ENCODE measurements at places on chromosomes 6 and 20.
A peak's percentile ranks its signal among the peaks of the same experiment; 100 is the strongest.

DNA sequence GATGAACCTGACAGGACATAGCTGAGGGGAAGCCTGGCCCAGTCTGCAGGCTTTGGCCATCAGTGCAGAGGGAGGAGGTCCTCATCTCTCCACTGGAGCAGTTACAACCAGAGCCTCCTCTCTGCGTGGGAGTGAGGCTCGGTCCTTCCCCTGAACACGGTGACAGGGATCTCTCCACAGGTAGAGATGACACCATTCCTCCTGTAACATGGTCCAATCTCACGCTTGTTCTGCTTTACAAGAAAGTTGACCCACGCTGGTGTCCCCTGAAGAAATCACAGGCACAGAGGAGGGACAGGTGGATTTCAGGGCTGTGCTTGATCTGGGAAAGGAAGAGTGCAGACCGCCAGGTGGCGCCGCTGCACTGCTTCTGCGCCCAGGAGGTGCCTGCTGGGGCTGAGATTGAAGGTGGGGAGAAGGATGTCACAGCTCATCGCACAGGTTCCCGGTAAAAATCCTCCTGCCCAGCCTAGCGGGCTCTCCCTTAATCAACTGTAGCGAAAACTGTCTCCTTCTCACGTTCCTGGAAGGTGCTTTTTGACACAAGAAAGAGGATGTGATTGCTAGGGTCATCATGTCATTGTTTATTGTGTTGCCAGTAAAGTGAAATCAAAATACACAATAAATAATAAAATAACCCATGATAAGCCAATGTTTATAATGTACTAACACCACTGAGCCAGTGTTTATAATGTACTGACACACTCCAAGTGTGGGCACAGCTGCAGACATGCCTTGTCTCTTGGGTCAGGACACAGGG is 20.4 kb downstream of the HLA-G start:
- DNase-seq = peak; percentile 8

- no peak for DNase-seq
Measured at GRCh38 chr6:137013031-137013430, 31.7 kb downstream of the IL20RA start.

DNA sequence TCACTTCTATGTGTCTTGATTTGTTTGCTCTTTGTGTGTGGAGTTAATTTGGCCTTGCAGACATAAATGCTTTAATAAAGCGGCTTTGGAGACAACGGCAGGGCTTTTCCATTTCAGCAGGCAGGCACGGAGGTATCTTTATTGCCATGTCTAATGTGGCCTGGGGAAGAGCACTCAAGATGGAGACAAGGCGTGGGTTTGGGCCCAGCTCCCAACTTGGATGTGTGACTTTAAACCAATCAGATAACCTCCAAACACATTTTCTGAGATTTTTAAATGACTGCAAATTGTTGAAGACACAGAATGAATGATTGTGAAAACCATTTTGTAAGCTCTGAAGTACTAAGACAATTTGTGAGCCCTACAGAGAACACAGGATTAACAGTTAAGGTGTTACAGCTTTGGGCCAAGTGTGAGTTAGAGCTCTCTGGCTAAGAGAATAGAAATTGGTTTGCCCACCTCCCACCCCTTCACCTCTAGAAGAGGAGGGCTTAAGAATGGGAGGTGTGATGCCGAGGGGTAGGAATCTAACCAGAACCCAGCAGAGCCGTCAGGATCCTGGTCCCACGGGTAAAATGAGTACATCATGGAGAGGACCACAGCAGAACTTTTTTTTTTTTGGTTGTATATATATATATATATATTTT is 9.0 kb downstream of the DYNLT1 start:
- DNase-seq = no peak

- no peak for DNase-seq
Measured at GRCh38 chr20:45246109-45246508, 8.3 kb downstream of the SLPI start.

DNA sequence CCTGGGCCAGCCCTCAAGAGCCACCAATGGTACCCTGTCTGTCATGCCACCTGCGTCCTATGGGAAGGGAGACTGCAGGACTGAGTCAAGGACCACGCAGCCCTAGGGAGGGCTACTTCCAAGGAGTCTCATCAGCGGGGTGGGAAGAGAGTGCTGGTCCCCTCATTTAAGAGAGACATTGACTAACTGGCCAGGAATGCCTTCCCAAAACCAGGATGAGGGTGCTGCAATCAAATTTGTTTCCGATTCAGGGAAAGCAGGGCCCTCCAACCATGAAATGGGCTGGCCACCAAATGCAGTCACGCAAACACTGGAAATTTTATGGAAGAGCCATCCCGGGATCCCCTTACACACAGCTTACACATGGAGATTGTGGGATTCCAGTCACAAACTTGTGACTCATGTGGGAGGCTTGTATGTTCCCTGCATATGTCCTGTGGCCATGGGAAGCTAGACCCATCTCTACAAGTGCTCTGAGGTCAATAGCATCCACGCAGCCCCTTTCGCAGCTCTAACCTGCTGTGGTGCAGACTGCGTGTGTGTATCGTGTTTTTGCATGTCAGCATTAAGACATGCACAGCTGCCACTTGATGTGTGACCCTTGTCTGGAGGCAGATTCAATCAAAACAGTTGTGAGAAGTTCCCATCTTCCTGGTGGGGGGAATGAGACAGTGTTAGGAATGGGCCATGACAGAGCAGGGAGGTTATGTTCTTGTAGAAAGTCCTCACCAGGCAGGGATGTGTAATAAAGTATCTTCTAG is 53.0 kb upstream of the CST7 start:
- no peak for DNase-seq

GRCh38 chr20:1868856-1869255 is 26.4 kb upstream of the SIRPA start:
- DNase-seq = no peak

GRCh38 chr20:3995067-3995748 is 20.1 kb downstream of the RNF24 start:
- no peak for DNase-seq

DNA sequence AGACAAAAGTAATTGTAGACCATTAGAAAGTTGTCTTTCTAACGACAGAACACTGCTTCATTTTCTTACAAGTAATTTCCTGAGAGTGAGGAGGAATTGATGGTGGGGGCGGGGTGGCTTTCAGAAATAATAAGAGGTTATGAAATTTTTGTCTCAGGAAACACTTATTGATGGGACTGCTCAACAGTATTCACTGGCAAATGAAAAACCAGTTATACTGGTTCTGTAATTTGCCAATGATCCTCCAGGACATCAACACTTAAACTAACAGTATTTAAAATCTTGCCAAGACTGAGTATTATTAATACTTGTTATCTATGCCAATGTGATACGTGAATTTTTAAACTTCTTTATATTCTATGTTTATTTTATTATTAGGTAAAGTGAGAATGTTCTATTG is 41.8 kb upstream of the FUT9 start:
- no peak for DNase-seq

- no peak for DNase-seq
Measured at GRCh38 chr6:169915769-169916550, 164.5 kb downstream of the ERMARD start.

GRCh38 chr6:119444642-119445557 is 95.3 kb upstream of the MAN1A1 start:
- no peak for DNase-seq

GRCh38 chr20:15236812-15237211 is 899.4 kb upstream of the FLRT3 start:
- DNase-seq = no peak

- no peak for DNase-seq
Measured at GRCh38 chr20:17678295-17678694, 3.7 kb downstream of the RRBP1 start.

GRCh38 chr6:56038764-56039163 is 163.4 kb upstream of the BMP5 start:
- DNase-seq = no peak

GRCh38 chr6:48619771-48620170 is 508.8 kb upstream of the PTCHD4 start:
- no peak for DNase-seq

- no peak for DNase-seq
Measured at GRCh38 chr6:38077488-38078030, 258.0 kb downstream of the ZFAND3 start.

GRCh38 chr6:42423244-42423643 is 28.5 kb downstream of the TRERF1 start:
- no peak for DNase-seq

DNA sequence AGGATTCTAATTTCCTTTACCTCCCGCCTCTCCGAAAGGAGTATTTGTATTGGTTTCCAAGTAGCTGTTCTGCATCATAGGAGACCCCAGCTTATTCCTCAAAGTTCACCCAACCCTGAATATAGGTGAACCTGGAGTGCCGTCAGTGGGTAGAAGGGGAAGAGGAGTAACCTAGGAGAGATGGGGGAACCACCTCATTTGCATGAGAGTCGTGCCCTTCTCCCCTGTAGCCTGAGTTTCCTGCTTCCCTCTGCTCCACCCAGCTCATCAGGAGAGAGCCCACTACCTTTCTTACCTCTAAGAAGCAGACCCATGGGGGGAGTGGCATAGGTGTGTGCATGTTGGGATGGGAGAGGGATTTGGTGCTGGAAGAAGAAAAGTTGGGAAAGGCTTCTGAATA is 17.3 kb upstream of the WFDC2 start:
- no peak for DNase-seq

GRCh38 chr6:81486234-81486633 is 266.2 kb downstream of the TENT5A start:
- DNase-seq = no peak

- no peak for DNase-seq
Measured at GRCh38 chr20:3864518-3864917, 17.9 kb downstream of the MAVS start.

- DNase-seq = no peak
Measured at GRCh38 chr6:141359953-141360352, 772.8 kb upstream of the GJE1 start.

GRCh38 chr6:108714101-108714765 is 134.0 kb upstream of the ARMC2 start:
- DNase-seq = no peak

DNA sequence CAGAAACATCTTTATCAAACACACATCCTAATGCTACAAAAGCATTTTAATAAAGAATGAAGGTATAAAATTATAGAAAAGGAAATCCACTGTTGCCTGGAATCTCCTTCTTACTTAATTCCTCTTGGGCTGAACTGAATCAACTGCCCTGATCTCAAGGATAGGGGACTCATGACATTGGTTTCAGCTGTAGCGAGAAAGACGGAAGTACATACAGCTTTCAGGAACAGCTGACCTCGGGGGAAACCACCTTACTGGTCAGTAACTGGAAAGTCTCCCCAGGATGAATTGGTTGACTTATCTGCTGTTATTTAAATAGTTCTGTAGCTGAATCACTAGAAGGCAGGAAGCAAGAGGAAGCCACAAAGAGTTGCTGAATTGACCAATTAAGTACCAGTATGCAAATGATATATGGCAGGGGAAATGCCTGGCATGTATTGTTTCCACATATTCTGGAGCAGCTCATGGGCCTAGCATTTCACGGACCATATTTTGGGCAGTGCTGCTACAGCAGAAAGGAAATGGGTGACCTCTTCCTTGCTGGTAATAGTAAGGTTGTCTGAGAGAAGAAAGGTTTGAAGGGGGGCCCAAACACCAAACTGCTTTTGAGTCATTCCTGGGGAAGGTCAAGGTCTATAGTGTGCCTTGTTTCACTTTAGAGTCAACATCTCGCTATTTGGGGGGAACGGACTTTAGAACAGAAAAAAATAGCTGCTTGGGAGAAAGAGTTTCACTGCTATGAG is 43.7 kb upstream of the MAP7 start:
- DNase-seq = no peak

DNA sequence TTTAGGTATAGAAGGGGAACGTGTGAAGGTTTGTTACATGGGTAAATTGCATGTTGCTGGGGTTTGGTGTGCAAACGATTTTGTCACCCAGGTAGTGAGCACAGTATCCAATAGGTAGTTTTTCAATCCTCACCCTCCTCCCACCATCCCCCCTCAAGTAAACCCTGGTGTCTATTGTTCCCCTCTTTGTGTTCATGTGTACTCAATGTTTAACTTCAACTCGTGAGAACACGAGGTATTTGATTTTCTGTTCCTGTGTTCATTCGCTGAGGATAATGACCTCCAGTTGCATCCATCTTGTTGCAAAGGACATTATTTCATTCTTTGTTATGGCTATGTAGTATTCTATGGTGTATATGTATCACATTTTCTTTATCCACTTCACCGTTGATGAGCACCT is 11.6 kb upstream of the VNN1 start:
- no peak for DNase-seq

- no peak for DNase-seq
Measured at GRCh38 chr6:77019081-77019480, 444.2 kb downstream of the HTR1B start.

- no peak for DNase-seq
Measured at GRCh38 chr20:33463332-33464101, 20.0 kb upstream of the SNTA1 start.

DNA sequence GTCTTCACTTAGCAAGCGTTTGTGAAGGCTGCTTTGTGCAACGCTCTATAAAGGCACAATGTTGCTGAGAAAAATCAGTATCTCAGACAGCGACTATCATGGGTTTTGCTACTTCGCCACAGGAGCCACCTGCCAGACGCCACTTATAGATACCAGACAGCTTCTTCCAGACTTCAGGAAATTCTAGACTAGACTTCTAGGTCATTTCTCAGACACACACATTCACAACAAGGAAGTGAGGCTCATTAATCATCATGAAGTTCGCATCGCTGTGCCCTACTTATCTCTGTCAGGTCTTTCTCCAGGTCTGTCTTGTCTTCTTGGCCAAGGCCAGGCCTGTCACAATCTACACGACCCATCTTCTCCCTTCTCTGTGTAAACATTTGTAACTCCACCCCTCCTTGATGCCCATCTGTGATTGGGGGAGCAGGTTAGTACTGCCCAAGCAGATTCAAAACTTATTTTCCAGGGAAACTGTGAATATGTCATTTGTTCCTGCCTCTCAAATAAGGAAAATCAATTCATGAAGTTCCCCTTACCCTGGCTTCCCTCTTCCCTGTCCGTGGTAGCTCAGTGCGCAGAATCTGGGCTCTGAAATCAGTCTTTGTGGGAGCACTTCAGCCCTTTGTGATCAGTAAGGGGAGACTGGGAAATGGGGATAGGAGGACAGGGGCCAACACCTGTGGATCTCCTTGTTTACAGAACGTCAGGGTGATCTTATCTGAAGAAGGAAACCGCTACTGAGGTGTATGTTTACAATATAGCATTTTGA is 115.5 kb downstream of the TNFAIP3 start:
- no peak for DNase-seq

DNA sequence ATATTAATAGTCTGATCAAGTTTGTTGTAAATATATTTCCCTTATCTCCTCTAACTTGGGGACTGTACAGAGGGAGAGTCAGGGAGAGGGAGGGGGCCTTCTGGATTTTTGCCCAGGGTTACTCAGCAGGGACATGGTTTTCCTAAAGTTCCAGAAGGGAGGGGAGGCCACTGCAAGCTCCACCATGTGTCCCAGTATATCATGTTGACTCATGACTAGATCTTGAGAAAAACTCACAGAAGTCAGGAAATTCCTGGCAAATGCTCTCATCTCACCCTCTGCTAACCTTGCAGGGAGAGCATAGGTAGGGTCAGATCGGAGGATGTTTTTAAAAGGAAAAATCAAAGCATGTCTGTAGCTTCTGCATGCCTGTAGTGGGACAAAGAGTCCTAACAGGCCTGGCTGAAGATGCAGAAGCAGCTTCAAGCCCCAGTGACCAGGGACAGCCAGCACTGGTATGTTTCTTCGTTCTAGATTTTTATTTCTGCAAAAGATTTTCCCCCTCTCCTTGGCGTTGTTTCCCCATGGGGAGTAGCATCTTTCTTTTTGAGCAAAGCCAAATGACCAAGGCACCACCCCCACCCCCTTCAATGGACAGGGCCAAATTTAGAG is 272.9 kb upstream of the SUPT3H start:
- no peak for DNase-seq

GRCh38 chr20:35023624-35024023 is 68.0 kb downstream of the MYH7B start:
- no peak for DNase-seq

Data from NCI-H2107 (cell line).